ENCODE measurements at places on chromosomes 11 and 22.

- peak; percentile 56 for DNase-seq
Observed at GRCh38 chr11:17528181-17528691, 16.0 kb downstream of the USH1C start.

- DNase-seq: no peak
Observed at GRCh38 chr11:46001448-46001914, 79.0 kb downstream of the LARGE2 start.

- no peak for DNase-seq
Observed at GRCh38 chr11:117414724-117415123, 87.1 kb downstream of the CEP164 start.

- no peak for DNase-seq
Observed at GRCh38 chr11:132284048-132284447, 913.6 kb downstream of the NTM start.

- DNase-seq: no peak
Observed at GRCh38 chr11:16806791-16807190, 68.3 kb downstream of the C11orf58 start.

- DNase-seq: no peak
Observed at GRCh38 chr22:50074056-50074455, 11.2 kb downstream of the MLC1 start.

DNA sequence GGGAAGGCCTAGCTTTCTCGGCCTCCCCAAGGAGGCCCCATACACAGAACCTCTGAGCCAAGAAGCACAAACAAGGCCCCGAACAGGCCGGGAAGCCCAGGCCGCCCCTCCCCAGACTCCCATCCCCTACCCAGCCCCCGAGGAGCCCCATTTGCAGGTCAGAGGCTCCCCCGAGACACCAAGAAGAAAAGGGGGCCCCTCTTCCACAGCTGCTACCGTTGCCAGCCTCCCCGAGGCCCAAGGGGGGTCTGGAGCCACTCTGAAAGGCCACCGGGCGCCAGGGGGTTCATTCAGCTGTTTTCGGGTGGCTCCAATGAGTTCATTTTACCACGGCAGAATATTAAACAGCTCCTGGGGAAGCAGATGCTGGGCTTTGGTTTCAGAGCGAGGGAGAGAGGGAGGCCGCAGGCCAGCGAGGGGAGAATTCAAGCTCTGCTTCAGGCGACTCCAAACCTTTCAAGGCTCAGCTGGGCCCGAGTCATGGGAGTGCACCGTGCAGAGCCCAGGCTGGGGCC is 28.5 kb downstream of the MN1 start:
- DNase-seq: no peak

GRCh38 chr22:27401321-27401720 is 400.2 kb downstream of the MN1 start:
- DNase-seq: no peak

- DNase-seq: no peak
Observed at GRCh38 chr11:92601048-92601447, 368.4 kb upstream of the MTNR1B start.

DNA sequence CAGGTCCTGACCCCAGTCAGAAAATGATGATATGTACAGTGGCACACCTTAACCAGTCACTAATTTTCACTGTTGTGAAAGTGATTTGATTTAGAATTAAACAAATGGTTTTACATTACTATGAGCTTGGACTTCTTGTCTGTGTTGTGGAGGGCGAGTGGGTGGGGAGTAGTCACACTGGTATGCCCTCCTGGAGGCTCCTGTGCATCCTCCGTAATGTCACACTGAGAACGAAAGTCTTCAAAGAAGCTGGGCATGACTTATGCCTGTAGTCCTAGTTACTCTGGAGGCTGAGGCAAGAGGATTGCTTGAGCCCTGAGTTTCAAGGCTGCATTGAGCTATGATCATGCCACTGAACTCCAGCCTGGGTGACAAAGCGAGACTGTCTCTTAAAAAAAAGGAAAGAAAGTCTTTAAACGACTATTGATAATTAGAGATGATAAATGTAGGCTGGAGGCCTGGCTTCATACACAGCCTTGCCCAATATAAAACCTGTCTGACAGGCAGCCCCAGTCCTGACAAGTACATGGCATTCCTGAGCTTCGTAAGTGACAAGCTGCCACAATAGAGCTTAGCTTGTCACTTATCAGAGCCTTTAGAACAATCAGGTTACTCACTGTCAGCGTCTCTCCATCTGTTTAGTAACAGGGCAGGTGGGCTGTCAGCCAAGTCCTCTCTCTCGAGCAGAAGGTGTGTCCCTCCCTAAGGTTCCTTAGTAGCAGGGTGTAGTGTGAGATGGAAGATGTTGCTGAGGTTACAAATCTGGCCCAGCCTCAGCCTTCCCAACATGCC is 5.0 kb upstream of the LIMK2 start:
- no peak for DNase-seq

- DNase-seq: no peak
Observed at GRCh38 chr22:46632646-46633249, 12.6 kb downstream of the GRAMD4 start.

DNA sequence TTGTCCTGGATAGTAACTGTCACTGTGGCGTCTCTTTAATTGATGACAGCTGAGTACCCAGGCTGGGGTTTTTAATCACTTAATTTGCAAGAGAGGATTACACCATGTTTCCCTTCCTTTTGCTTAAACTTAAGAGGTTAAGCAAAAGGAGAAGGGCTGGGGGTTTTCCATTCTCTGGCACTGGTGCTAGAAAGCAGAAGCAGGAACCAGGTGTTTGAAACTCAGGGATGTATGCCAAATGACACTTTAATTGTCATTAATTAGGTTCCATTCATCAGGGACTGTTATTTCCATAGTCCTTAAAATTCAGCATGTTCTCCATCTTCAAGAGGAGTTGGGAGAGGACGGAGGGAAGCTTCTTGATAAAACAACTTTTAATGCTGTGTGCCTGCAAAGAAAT is 746.2 kb downstream of the NELL1 start:
- no peak for DNase-seq

DNA sequence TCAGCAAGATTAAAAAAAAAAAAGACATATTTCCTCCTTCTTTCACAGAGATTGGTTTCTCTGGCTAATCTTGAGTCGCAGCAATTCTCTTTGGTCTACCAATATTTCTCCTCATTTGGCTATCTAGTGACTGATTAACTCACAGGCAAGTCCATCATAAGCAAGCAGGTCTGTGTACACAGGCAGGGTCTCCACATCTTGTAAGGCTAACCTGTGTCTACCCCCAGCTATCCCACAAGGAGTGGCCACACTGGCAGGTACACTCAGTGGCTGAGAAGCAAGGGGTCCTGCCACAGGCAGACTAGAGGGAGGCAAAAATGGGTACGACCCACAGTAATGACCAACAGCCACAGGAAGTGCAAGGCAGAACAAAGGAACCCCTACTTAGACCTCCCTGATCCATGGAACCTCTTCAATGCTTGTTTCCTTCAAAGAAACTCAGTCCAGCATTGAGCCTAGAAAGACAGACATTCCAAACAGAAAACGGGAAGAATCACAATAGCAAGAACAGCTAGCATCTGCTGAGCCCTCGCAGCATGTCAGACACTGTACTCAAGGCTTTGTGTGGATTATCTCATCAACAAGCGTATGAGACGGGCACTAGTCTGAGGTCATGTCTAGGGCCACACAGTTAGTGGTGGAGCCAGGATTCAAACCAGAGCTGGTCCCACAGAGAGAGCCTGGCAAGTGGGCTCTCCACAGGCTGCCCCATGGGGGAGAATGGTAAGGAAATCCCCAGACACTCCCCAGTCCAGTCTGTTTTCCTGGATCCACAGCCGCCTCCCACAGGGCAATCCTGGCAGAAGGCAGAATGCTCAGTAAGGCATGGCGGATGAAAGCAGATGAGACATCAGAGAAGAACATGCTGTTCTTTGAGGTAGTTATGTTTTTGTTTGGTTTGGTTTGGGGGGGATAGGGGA is 34.3 kb downstream of the PLEKHA7 start:
- no peak for DNase-seq

DNA sequence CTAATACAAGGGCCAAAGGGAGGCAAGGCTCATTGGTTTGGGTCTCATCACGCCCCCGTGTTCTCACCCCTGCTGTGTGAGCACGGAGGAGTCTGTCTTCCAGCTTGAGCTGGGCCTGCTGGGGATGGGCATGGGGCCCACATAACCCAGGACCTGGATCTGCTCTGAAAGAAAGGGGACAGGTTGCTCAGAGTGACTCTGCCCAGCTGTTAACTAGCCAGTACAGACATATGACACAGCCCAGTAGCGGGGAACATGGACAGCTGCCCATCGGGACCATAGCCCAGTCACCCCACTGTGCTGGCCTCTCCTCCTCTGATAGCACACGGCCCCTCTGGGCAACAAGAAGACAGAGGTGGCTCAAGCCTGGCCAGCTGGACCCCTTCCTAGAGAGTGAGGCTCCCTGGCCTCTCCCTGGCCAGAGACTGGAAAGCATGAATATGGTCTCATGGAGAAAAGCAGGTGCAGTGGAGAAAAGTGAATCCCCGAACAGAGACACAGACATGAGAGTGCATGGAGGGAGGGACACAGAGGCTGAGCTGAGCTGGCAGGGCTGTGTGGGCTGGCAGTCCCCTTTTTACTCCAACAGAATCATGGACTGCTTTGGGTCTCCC is 973.9 kb downstream of the BRD1 start:
- no peak for DNase-seq

GRCh38 chr11:57348052-57348451 is 9.9 kb downstream of the P2RX3 start:
- no peak for DNase-seq

DNA sequence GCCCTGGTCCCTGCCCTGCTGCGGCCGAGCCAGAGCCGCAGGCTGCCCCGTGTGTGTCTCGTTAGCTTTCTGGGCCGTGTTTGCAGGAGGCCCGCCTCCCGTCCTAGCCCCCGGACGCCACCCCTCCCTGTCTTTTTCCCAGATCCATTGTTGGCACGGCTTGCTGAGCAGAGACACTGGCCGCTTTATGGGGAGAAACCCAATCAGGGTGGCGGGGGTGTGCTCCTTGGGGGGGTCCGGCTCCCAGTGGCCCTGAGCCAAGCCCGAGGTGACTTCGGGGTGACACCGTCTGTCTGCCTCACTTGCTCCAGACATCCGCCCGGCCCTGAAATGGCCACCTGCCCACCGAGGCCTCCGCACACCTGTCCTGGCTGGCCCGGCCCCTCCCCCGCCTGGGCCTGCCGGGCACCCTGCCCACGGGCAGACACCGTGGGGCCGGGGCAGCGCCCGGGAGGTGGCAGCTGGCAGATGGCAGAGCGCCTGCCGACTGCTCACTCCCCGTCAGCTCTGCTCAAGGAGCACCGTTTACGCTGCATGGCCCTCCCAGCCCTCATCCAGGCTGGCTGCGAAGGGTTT is 43.1 kb upstream of the PPARA start:
- DNase-seq: no peak

GRCh38 chr11:88169471-88169870 is 5.8 kb downstream of the RAB38 start:
- no peak for DNase-seq

GRCh38 chr11:8707541-8708191 is 25.1 kb downstream of the RPL27A start:
- no peak for DNase-seq

DNA sequence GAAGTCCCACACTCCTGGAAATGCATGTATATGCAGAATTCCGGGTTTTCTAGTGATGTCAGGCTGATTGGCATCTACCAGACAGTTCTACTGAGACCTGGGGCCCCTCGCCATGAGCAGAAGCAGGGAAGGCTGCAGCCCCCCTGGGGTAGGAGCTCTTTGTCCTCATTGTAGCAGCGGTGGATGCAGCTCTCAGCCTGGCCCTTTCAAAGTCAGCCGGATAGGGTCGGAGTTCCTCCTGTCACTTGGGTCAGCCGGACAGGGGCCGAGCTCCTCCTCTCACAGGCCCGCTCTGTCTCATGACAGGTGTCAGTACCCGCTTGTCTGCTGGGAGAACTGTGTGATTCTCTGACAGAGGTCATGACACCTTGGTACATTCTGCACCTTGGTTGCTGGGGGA is 30.0 kb downstream of the MRGPRD start:
- no peak for DNase-seq

DNA sequence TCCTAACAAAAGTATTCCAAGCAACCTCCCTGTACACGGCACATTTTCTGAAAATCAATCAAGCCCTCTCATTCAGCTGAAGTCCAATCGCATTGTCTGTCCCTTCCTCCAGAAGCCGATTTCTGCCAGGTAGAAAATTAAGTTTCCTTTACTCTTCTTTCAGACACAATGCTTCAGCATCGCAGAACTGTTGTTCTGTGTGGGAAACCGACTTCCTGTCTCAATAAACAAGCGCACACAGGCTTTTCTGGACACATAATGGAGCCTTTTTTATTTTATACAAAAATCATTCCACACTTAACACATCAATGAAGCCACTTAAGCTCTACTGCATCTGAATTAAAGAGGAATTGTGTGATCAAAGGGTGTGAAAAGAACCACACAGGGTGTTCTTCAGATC is 75.6 kb downstream of the BLID start:
- DNase-seq: no peak

GRCh38 chr11:69899957-69900821 is 81.0 kb upstream of the FGF3 start:
- no peak for DNase-seq

GRCh38 chr22:28548406-28548805 is 131.2 kb downstream of the TTC28 start:
- no peak for DNase-seq

DNA sequence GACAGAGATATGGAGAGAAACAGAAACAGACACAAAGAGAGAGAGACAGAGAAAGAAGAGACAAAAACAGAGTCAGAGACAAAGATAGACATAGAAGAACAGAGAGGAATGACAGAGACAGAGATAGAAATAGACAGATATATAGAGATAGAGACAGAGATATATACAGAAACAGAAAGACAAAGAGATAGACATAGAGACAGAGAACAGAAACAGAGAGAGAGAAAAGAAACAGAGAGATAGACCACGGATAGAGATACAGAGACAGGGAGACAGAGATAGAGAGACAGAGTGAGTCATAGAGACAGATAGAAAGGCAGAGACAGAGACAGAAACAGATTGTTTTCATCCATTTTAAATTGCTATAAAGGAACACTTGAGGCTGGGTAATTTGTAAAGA is 12.3 kb upstream of the MPEG1 start:
- DNase-seq: no peak

GRCh38 chr11:76910620-76911414 is 50.1 kb downstream of the ACER3 start:
- peak; percentile 27 for DNase-seq

DNA sequence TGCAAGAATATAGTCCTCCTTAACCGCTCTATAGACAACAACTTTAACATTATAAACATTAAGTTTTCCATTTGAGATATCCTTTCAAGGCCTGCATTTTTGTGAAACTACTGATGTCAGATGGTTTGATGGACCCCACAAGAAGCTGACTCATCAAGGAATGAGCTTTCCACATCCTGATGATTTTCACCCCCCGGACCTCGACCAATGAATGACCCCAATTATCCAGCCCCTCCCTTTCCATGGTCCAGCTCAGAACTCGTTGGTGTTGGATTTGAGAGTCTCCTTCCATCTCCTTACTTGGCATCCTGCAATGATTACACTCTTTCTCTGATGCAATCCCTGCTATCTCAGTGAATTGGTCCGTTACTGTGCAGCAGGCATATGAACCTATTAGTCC is 31.8 kb upstream of the GUCY1A2 start:
- no peak for DNase-seq

- no peak for DNase-seq
Observed at GRCh38 chr11:27842290-27842689, 142.0 kb upstream of the BDNF start.

- DNase-seq: peak; percentile 82
Observed at GRCh38 chr11:406796-407650, 7.8 kb downstream of the SIGIRR start.

GRCh38 chr11:126154691-126155090 is 56.8 kb downstream of the RPUSD4 start:
- no peak for DNase-seq
